ENCODE measurements at places on chromosomes 11 and 22.
A peak's percentile ranks its signal among the peaks of the same experiment; 100 is the strongest.

DNA sequence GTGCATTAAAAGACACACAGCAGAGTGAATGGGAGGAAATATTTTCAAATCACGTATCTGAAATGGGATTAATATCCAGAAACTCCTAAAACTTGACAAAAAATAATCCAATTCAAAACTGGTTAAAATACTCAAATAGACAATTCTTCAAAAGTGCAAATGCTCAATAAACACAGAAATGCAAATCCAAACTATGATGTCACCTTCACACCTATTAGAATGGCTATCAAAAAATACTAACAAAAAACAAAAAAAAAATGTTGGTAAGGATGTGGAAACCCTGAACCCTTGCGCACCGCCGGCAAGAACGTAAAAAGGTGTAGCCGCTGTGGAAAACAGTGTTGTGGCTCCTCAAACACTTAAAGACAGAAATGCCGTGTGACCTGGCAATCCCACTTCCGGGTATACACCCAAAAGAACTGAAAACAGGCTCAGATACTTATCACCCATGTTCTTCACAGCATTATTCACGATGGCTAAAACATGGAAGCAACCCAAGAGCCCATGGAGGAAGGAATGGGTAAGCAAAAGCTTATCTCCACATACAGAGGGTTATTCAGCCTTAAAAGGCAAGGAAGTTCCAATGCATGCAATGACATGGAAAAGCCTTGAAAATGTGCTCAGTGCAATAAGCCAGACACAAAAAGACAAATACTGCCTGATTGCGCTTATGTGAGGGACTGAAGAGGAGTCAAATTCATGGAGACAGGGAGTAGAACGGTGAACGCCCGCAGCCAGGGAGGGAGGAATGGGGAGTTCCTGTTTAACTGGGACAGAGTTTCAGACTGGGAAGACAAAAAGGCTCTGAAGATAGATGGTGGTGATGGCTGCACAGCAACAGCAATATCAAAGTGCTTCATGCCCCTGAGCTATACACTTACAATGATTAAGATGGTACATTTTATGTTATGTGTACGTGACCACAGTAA lies 19.6 kb downstream of the BRD1 start:
- DNase-seq: no peak

DNA sequence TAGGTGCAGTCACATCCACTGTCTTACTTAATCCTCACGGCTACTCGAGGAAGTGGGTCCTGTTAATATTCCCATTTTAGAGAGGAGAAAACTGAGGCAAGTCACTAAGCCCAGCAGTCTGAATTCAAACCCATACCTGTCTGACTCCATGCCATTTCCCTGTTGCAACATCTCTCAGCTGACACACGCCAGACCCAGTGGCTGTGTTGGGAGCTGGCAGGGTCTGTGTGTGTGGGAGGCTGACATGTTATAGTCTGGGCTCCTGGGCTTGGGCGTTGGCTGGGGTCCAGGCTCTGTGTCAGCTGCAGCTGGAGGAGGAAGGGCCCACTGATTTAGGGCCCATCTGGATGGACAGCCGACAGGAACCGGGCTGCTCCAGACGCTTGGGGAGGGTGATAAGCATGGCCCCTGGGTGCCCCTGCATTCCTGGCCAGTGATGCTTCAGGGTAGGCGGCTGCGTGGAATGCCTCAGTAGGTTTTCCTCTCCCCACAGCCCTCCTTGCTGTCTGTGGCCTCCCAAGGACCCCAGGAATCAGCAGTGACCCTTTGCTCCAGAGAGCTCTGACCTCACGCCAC lies 562.5 kb downstream of the MN1 start:
- DNase-seq: no peak

DNA sequence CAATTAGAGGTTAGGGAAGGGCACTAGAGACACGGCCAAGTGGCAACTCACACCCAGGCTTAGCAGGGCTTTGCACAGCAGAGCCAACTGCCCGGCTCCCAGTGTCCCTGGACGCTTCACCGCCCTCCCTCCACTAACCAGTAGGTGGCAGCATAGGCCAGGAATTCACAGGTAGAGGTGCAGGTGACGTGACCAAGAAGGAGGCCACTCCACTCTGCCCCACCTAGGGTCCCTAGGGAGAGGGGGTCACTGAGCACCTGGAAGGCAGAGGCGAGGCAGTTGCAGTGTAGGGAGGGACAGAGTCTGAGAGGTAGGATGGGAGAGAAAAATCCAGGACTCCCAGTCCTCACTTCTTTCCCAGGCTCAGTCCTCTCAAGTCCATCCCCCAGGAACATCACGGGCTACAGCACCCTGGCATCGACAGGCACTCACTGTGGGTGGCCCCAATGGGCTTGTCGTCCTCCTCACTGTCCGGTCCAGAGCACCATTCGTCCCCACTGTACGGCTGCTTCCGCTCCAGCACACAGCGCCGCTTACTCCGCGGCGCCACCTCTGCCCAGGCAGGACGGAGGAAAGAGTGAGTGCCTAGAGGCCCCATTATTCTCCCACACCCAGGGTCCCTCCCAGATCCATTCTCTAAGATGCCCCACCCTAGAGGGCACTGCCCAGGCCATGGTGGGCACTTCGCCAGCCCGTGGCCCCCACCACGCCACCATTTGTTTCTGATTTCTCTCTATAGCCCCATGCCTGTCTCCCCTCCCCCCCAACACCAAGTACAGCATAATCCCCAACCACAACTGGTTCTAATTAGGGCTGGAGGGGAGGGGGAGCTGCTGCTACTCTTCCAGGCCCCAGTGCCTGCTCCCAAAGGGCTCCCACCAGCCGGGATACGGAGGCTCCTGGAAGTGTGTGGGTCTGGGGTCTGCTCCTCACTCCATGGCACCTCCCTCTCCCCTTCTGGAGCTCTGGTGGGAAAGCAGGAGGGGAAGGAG lies 18.4 kb downstream of the BCL9L start:
- peak; percentile 80 for DNase-seq

DNA sequence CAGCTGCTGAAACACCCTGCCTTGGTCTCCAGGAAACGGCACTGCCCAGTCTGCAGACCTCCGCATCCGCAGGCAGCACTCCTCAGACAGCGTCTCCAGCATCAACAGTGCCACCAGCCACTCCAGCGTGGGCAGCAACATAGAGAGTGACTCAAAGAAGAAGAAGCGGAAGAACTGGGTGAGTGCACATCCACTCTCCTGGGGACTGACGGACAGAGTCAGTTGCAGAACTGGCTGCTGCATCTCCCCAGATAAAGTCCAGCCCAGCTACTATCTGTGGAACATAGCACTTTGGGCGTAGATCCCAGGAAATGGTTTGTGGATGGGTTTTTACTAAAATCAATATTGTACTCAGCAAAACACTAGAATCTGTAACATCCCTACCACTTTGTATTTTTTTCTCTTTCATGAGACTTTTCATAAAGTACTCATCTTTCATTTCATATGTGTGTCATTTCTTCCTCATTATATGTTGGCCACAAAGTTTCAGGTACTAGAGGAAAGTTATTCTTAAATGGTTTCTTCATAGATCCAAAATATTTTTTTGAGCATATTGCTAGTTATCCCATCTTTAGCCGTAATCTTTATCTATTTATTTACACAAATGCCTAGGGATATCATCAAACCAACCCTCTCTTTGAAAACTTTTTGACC lies 80.1 kb downstream of the DBX1 start:
- no peak for DNase-seq

GRCh38 chr11:2314525-2315394 lies 12.9 kb downstream of the TSPAN32 start:
- DNase-seq: no peak

DNA sequence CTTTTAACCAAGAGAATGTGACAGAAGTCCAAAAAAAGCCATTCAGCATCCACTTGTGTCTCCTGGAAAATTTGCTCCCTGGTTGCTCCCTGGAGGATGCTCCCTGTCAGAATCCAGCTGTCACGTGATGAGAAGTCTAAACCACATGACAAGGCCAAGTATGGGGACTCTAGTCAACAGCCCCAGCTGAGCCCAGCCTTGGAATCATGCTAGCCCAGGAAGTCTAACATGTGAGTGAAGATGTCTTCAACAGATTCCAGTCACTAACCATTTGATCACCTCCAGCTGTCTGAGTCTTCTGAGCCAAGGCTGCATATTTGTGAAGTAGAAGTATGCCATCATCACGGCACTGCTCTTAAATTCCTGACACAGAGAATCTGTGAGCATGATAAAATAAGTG lies 4.2 kb downstream of the OR56B4 start:
- DNase-seq: no peak

GRCh38 chr11:21485006-21485405 lies 707.9 kb upstream of the ANO5 start:
- no peak for DNase-seq

- no peak for DNase-seq
These were observed 17.0 kb upstream of the CDON start for GRCh38 chr11:126079621-126080124.

- DNase-seq: no peak
These were observed 364.2 kb downstream of the TENM4 start for GRCh38 chr11:79076526-79077115.

- no peak for DNase-seq
These were observed 19.4 kb downstream of the SUSD2 start for GRCh38 chr22:24200619-24201212.

- DNase-seq: no peak
These were observed 13.1 kb downstream of the TAF1D start for GRCh38 chr11:93727985-93728791.

DNA sequence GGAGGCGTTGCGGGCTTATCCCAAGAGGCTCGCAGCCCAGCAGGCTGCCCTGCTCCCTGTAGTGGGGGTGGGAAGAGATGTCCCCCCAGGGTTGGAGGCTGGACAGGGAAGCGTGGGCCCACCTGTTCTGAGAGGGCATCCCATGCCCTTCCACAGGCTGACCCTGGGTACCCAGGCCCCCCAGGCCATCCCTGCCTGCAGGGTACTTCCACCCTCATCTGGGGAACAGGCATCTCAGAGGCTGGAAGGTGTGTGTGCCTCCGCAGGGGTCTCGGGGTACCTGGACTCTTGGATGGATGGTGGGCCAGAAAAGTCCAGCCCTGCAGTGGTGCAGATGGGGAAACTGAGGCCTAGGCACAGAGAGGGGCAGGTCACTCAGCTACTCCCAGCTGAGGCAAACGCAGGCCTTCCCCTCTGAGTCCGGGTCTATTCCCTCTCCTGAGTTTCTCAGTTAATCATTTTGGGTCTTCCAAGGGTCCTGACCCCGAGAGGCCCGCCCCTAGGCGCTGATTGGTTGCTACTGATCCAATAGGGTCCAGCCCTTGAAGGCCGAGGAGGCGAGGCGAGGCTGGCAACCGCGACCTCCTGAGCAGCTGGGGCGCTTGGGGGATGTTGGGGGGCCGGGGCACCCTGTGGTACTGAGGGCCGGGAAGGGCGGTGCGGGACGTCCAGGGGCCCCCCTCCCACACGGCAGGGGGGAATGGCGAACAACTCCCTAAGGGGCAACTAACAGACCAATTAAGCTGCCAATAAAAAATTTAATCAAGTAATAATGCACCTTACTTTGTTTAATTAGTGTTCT lies 23.8 kb downstream of the FLRT1 start:
- DNase-seq: no peak

DNA sequence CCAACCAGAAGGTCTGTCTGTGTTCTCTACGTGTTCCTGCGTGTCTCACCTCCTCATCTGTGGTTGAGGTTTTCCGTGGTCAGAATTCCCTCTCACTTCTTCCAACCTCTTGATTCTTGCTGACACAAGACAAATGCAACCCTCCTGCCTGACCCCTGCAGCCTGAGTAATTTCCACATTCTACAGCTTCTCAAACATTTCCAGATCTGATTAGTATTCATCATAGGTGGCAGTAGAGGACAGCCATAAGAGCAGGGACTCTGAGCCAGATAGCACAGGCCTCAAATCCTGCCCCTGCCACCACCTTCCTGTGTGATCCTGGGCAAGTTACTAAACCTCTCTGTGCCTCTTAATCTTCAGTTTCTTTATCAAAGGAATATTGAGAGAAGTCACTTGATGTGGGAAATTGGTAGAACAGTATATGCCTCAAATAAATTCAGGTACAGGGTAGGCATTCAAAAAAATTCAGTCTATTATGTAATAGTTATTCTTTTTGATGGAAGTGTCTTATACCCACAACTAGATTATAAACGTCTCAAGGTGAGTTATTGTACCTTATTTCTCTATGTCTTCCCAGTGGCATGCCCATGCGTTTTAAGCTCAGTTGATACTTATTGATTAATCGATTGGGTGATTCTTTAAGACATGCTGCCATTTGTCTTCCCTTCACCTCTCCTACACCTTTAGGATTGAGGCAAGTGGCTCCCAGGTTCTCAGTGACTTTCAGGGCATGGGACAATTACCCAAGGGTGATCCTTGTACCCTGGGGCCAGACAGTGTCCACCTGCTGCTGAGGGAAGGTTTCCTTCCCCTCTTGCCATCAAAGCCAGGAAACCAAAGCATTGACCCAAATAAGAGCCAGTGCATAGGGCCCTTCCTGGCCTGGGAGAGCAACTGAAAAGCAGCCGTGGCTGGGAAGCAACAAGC lies 19.6 kb downstream of the POU2AF1 start:
- DNase-seq: no peak

- DNase-seq: no peak
These were observed 159.9 kb downstream of the FBXO7 start for GRCh38 chr22:32634421-32634981.

DNA sequence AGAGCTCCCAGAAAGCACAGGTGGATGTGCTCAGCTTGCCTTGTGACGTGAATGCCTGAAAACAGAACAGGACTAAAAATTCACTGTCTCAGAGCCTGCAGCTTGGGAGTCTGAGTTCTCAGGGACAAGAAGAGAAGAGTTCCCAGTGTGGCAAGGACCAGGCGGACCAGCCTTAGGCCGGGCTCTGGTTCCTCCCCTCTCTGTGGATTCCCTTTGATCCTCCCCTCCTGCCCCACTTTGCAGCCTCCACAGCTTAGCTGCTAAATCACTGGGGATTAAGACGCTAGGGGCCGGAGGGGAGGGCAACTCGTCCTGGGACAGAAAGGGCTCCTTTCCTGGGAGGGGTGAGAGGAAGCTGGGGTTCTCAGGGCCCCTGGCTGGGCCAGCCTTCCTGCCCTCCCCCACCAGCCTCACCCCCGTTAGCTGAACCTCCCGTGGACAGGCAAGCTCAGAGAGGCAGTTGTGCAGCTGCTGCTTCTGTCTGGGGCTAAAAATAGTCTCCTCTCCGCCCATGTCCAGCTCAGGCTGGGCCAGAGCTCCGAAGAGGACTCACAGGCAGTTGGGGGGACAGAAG lies 29.9 kb upstream of the JAM3 start:
- no peak for DNase-seq

DNA sequence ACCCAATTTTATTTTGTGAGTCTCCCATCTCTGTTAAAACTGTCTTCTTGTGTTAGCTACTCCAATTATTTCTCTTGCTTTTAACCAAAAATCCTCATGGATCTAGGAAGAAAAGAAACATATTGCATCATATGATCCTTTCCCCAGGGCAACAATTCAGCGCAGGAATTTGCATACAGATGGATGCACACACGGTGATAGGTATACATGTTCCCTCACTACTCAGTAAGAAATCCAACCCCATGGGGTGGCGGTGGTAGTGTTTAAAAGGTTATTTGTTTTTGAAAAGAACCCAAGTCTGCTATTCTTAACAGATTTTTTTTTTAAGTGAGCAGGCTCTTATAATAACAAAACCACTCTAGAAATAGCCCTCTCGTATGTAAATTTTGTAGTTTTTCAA lies 4.2 kb upstream of the SYN3 start:
- no peak for DNase-seq
